Glomerular endothelial cell (primary cell): ENCODE measurements at places on chromosomes 12 and 14. TPM values are rescaled to one million over a fixed set of nuclear protein-coding genes. Genes with fewer than 3 reads are reported as not detected.
A peak's percentile ranks its signal among the peaks of the same experiment; 100 is the strongest.

DNA sequence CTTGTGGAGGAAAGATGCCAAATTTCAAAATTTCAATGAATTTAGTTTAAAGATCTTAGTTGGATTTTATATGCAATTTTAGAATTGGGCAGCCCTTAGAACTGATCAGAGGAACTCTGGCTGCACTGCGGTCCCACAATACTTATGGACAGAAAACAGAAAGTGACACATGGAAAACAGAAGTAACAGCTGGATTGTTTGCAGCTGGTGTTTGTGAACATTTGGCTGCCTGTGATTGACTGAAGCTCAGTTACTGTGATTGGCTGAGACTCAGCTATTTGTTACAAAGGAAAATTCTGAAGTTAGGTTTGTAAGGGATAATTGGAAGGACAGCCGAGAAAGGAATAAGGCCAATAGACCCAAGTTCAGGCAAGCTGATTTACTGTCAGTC is 10.0 kb upstream of the KRT86 start:
- DNase-seq = no peak

Gene CLEC2D
- total RNA-seq = 2.9 and 8.7 TPM in 2 replicates

Gene NOVA1
- total RNA-seq = 0.87 and 4.5 TPM in 2 replicates

DNA sequence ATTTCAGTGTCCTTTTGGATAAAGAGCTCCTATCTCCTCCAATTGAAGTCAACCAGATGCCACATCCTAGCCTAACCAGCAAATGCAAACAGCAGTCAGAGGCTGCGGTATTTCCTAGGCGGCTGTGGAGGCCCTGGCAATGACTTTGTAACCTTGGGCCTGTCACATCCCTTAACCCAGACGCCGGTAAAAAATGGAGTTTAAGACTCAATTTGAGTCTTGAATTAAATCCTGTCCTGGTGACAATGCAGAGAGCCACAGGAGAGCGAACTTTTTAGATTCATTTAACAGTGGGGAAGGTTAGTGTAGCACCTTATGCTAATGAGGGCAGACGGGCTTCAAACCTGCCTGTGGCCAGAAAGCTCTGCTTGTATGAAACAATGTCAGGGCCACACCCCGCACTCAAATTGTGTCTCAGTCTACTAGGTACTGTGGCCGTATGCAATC is 1.3 kb downstream of the C12orf75 start:
- DNase-seq = no peak

- DNase-seq = no peak
Measured at GRCh38 chr14:32472512-32473463, 143.7 kb downstream of the AKAP6 start.

DNA sequence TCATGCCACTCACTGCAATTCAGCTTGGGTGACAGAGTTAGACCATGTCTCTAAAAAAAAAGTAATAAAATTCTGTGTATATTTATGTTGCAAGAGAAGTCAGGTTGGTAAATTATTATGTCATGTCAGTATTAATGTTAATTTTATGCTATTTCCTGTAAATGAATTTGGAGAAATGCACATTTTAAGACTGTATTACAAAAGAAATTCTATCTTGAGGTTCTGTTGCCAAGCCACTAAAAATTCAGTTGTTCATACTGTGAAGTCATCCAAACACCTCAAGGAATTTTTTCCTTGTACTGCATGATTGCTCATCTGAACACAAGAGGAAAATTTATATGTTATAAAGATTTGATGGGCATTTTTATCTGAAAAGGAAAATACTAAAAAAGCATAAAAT is 23.3 kb upstream of the HMGA2 start:
- DNase-seq = no peak

- DNase-seq = no peak
Measured at GRCh38 chr14:24693353-24693737, 59.4 kb upstream of the GZMB start.

GRCh38 chr14:48125654-48126053 is 450.2 kb upstream of the MDGA2 start:
- no peak for DNase-seq

DNA sequence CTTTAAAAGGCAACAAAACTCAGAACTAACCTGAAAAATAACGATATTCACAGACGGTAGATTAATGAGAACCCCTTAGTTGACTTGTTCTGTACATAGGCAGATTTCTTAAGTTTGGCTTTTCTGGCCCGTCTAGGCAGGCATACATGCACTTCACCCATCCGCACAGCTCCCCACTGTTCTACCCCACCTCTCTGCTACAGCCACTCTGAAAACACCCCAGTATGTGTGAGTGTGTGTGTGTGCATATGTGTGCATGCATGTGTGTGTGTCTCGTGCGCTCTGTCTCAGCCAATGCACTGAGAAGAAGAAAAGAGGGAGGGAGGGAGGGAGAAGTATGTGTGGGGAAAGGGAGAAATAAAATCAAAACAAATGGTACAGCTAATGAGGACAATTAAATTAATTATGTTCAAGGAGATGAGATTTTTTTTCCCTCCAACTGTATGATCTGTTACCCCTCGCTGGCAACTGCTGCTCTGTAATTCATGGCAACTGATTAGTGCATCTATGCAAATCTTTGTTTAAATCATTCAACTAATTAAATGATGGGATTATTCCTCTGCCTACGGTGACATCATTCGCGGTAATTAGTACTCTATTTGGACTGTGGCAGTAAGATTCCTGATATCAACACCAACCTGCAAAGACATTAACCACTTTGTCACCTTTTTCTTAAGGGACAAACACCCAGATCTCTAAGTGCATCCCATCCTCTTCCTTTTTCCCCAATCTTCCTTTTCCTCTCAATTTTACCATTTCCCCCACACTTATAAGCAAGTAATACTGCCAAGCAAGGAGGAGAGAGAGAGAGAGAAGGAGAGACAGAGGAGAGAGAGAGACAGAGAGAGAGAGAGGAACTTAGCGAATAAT is 2.2 kb upstream of the LMO3 start:
- DNase-seq = no peak

Gene SLC38A1
- total RNA-seq = 102 and 104 TPM in 2 replicates

DNA sequence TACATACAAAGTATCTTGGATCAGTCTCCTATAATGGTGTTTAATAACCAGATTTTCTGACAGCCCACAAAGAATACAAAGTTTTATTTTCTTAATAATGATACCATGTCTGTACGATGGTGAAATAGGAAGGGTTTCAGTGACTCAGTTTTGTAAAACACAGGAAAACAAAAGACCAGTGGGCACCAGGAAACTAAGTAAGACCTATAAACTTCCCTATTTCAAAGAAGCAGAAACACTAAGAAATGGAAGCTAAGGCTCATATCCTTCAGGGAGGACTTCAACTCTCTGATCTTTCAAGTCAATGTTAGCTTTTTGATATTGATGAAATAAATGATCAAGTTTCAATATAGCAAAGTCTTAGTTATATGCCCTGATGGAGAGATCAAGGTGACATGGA is 196.0 kb downstream of the DUSP6 start:
- DNase-seq = no peak

DNA sequence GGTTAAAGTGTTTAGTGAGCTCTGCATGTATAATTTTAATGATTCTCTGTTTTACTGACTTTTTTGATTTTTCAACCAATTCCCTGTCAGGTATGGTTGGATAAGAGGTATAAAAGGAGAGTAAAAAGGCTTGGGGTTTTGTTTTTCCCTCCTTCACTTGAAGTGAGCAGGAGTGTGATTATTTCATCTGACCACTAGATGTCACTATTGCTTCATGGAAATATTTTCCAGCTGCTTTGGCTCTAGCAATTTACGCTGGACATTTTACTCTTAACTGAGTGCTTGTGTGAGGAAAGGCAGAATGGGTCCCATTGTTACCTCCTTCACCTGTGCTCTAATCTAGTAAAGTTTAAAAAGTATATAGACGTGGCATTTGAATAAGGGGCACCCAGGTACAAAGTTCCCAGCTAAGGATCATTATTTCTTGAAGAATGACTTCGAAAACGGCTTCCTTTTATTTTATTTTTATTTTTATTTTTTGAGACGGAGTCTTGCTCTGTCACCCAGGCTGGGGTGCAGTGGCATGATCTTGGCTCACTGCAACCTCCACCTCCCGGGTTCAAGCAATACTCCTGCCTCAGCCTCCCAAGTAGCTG is 66.5 kb downstream of the TBC1D30 start:
- DNase-seq = peak; percentile 63

GRCh38 chr12:128662101-128662500 is 161.7 kb downstream of the SLC15A4 start:
- DNase-seq = no peak
